ENCODE measurements at places on chromosomes 13 and 19. TPM values are rescaled to one million over a fixed set of nuclear protein-coding genes. Genes with fewer than 3 reads are reported as not detected.

Gene CPT1C
- polyA plus RNA-seq = 5.9 TPM

DNA sequence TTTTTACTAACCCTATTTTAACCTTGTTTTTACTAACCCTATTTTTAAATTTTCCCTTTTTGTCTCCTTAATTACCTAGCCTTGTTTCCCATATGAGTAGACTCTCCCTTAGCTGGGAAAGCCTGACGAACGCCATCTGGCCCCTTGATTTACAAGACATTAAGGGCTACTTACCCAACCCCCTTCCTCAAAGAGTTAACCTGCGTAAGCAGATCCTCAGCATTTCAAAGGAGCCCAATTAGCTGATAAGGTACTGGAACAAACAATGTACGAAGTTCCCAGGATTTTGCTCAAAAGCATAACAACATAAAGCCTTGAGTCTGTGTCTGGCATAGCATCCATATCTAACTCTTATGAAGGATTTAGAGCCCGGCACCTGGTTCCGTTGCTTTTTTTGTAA lies 4.7 kb upstream of the MVB12A start:
- DNase-seq = no peak

GRCh38 chr19:47740866-47741519 lies 4.4 kb upstream of the NOP53 start:
- DNase-seq = no peak

GRCh38 chr13:79867254-79867653 lies 386.3 kb downstream of the NDFIP2 start:
- no peak for DNase-seq

GRCh38 chr19:18594096-18594823 lies 5.7 kb downstream of the REX1BD start:
- DNase-seq = no peak

DNA sequence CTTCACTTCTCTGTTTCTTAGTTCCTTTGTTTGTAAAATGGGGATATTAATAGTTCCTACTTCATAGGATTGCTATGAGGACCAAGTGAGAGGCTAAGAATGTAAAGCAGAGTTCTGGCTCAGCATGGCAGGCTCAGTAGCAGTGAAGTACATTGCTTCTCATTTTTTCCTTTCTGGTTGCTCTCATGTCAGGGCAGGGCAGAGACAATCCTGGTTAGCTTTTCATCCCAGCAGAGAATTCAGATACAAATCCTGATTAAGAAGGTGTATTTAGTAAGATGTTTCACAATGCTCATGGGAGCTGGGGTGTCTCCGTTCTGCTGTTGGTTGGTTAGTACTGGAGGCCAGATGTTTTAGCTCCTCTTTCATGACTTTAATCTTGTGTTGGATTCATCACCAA lies 42.9 kb downstream of the WASF3 start:
- DNase-seq = peak; percentile 6

- DNase-seq = no peak
These were observed 108.6 kb downstream of the AKAP11 start for GRCh38 chr13:42380420-42381164.

GRCh38 chr19:12090807-12091206 lies 26.3 kb downstream of the ZNF844 start:
- DNase-seq = no peak

DNA sequence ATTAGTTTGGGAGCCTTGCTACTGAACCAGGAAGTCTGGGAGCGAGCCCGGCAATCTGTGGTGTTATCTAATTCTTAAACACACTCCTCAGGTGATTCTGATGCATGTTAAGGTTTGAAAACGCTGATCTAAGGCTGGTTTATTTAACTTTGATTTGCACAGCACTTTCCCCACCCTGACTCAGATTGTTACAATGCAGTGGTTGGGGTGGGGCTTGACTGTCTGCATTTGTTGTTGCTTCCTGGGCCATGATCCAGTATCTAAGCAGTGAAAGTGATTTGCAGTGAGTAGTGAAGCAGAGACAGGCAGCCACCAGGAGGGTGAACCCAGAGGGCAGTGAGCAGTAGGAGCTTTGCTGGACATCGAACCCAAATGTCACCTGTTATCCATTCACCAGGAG lies 81.6 kb upstream of the ARGLU1 start:
- DNase-seq = peak; percentile 51

Gene FCAR
- polyA plus RNA-seq = not detected

- peak; percentile 64 for DNase-seq
These were observed 303.9 kb downstream of the SLITRK5 start for GRCh38 chr13:87975035-87975434.

GRCh38 chr13:101919541-101920181 lies 467.2 kb downstream of the ITGBL1 start:
- no peak for DNase-seq

DNA sequence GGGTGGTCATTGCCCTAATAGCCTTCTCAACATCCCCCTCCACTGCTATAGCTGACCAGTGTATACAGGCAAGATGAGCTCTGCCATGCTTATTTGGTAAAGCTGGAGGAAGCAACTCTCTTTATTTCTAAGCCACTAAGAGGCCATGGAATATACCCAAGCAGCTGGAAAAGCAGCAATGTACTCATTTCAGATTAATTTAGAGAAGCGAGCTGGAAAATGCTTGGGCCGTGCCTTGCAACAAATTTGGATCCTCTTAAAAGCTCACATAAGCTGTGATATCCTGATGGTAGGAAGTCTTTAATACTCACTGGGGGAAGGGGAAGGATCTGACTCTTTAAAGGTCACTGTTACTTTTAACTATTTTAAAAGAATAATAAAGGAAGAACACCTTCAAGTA lies 77.8 kb downstream of the TEX26 start:
- no peak for DNase-seq

Gene CEACAM7
- not detected for polyA plus RNA-seq

Gene CYP4F2
- polyA plus RNA-seq = 0.02 TPM

Gene NALCN
- polyA plus RNA-seq = 0.04 TPM

DNA sequence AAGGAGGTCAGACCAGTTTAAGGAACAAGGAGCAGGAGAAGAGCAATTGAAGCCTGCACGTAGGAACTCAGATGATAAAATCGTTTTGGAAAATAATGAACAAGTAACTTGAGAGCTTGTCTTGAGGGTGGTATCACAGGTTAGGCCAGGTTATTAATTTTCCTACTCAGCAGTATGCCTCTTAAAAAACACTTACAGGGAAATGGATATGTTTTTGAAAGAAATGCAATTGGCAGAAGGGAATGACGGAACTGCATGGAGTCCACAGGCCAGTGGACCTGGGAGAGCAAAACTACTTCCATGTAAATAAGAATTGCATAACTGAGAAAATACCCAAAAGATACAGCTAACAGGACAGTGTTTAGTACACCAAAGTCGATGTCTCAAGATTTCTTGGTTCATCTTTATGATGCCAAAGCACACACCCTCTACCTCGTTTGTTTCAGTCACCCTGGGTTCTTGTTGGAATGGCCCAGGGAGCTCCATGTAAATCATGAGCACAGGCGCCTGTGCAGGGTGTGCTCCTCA lies 35.2 kb downstream of the MBNL2 start:
- no peak for DNase-seq

Gene CD209
- polyA plus RNA-seq = not detected

Gene KLF1
- 0.12 TPM for polyA plus RNA-seq

DNA sequence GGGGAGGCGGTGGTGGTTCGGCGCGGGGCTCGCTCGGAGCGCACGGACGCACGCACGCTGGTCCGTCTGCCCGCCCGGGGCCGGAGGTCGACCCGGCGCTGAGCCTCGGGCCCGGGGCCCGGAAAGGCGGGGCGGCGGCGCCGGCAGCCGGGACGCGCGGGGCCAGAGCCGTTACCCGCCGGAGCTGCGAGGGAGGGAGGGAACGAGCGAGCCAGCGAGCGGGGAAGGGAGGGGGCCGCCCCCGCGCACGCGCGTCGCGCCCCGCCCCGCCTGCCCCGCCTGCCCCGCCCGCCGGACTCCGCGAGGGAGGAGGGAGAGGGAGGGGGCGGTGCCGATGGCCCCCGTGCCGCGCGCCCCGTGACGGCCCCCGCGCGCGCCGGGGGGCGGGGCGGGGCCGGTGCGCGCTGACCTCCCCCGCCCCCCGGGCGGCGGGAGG lies 15.0 kb downstream of the CIC start:
- DNase-seq = peak; percentile 25

Gene BEST2
- polyA plus RNA-seq = not detected

DNA sequence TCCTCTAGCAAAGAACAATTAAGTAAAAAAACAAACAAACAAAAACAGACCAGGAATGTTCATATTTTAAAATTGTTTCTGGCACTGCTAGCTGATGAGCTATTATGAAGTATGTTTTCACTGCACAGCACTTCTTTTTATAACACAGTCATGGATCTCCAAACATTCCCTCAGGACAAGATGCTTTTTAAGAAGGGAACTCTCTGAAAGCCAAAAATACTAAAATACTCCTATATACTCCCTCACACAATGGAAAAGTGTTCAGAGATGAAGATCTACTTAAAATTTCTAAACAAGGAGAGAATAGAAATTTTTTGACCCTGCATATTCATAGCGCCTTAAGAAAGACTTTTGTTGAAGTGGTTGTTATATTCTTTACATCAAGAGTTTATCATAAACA lies 926.8 kb downstream of the DIAPH3 start:
- no peak for DNase-seq

GRCh38 chr13:32882691-32883090 lies 133.5 kb upstream of the KL start:
- DNase-seq = no peak

DNA sequence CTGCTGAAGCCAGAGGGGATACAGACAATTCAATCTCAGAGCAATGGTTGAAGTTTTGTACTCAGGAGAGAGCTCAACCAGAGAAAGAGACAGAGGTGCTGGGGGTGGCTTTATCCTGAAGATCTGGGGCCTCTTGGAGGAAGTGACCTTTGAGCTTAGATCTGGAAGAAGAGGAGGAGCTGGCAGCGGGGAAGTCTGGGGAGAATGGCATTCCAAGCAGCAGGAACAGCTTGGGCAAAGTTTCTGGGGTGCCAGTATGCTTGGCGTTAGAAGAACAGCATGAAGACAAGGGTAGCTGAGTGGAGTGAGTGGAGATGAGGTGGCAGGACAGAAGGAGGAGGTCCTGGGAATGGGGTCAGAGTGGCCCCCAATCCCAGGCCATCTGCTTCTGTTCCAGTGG lies 11.3 kb downstream of the MAST3 start:
- DNase-seq = no peak
